Lung (tissue), 17 donors: ENCODE measurements at places on chromosomes 16 and 17. TPM values are rescaled to one million over a fixed set of nuclear protein-coding genes. Genes with fewer than 3 reads are reported as not detected.

RBFOX1 gene
- total RNA-seq, result 3.0 TPM

DNA sequence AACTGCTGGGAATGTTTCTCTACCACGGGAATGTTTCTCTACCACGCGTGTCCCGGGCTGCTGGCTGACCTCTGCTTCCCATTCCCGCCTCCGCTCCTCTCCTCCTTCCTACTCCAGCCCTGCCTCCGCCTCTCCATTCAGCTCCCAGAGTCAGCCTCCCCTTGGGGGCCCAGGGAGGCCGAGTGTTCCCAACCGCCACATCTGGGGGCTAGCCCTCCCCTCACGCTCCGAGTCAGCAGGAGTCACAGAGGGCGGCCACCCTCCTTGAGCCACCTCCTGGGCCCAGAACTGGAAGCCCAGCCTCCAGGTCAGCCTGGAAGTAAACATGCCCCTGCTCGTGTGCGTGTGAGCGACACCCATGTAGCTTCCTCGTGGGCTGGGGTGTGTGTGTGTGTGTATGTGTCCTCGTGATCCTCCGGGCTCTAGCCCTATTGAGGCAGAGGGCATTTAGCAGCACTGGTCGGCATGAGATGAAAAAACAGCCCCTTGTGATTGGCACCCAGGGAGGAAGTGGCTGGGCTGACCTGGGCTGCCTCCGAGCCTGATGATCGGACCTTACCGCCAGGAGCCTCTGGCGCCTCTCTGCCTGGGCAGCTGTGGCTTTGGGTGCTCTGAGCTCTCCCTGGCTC, 7.3 kb downstream of the CYGB start:
- DNase-seq, result no peak

C16orf54 gene
- total RNA-seq, result 3.1 TPM

DNA sequence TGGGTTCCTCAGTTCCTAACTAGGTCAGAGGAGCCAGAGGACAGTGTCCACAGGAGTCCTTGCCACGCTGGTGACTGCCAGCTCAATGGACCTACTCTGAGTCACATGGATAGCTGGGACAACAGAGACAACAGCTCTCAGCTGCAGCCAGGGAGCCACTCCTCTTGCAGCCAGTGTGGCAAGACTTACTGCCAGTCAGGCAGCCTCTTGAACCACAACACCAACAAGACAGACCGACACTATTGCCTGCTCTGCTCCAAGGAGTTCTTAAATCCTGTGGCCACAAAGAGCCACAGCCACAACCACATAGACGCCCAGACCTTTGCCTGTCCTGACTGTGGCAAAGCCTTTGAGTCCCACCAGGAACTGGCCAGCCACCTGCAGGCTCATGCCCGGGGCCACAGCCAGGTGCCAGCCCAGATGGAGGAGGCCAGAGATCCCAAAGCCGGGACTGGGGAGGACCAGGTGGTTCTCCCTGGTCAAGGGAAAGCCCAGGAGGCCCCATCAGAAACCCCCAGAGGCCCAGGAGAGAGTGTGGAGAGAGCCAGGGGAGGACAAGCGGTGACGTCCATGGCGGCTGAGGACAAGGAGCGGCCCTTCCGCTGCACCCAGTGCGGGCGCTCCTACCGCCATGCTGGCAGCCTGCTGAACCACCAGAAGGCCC, 6.7 kb downstream of the ZNF646 start:
- DNase-seq, result no peak

DNA sequence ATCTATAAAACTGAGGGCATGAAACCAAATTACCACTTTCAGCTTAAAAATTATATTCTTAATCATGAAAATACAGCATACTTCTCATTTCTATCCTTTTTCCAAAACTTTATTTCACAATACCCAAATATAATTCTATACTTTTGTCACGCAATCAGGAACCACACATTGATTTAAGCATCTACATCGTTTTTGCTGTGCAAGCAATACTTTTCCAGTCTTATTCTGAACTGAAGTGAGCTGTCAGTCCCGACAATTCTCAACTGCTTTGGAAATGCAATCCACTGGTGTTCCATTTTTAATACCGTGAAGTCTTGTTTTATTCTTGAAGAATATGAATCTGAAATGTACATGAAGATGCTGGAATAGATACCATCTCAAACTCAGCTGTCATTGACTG, 60.1 kb upstream of the NOL11 start:
- DNase-seq, result no peak

GNAO1 gene
- 1.0 TPM for total RNA-seq

RNF112 gene
- 6.9 TPM for total RNA-seq

DNA sequence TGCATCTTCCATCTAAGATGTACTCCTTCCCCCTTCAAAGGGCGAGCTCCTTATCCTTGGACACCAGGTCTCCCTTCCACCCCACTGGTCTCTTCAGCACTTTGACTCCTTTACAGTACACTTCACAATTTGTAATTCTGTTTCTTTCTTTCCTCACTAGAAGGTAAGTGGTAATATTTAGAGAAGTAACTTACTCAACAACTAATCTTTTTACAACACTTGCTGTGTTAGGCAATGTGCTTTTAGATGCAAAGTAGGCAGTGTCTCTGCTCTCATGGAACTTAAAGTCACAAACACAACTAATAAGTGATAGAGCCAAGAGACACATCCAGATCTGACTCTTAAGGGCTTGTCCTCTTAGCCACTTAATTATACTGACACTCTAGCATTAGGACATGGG, 6.4 kb downstream of the SIAH1 start:
- no peak for DNase-seq

DNA sequence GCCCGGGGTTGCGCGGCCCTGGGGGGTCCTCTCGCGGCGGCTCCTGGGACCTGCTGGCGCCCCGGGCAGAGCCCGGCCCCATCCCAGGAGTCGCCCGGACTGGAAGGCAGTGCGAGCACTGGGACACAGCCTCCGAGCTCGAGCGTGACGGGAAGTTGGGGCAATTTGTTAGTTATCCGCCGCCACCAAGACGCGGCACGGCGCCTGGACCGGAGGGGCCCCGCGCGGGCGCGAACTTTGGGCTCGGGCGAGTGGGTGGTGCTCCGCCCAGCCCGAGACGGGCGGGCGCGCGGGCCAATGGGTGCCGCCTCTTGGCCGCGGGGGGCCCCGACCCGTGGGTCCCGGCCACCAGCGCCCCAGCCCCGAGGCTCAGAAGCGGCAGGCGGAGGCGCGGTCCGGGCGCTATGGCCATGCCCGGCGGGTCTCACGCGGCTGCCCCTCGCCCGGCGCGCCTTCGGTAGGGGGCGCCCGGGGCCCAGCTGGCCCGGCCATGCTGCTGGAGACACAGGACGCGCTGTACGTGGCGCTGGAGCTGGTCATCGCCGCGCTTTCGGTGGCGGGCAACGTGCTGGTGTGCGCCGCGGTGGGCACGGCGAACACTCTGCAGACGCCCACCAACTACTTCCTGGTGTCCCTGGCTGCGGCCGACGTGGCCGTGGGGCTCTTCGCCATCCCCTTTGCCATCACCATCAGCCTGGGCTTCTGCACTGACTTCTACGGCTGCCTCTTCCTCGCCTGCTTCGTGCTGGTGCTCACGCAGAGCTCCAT, at the start of gene ADORA2B:
TSS of gene ADORA2B (plus strand) at position 372 of the 768 bp plus-strand sequence. CDS start at position 491, 119 bp downstream.
- peak; percentile 81 for DNase-seq

ATP2A1 gene
- total RNA-seq, result 0.34 TPM

- DNase-seq, result no peak
Measured at GRCh38 chr17:18084256-18084655, 3.5 kb upstream of the DRG2 start.

DNA sequence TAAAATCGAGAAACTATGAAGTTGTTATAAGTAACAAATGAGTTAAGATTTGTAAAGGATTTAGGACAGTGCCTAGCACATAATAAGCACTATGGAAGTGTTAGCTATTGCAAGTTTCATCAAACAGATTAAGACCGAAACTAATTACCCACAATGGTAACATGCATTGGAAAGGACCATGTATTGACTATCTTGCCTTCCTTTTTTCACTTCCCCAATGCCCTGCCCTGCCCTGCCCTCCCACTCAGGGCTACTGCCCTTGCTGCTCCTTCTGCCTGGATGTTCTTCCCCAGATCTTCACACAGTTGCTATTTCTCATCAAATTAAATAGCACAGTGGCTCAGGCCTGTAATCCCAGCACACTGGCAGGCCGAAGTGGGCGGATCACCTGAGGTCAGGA, 202.1 kb upstream of the PSMD7 start:
- DNase-seq, result no peak

GRCh38 chr16:77540646-77541045, 105.8 kb upstream of the ADAMTS18 start:
- DNase-seq, result no peak

GRCh38 chr17:37174205-37174604, 201.6 kb upstream of the C17orf78 start:
- peak; percentile 68 for DNase-seq

- DNase-seq, result no peak
Measured at GRCh38 chr16:69511651-69512050, 54.1 kb upstream of the NFAT5 start.

DNA sequence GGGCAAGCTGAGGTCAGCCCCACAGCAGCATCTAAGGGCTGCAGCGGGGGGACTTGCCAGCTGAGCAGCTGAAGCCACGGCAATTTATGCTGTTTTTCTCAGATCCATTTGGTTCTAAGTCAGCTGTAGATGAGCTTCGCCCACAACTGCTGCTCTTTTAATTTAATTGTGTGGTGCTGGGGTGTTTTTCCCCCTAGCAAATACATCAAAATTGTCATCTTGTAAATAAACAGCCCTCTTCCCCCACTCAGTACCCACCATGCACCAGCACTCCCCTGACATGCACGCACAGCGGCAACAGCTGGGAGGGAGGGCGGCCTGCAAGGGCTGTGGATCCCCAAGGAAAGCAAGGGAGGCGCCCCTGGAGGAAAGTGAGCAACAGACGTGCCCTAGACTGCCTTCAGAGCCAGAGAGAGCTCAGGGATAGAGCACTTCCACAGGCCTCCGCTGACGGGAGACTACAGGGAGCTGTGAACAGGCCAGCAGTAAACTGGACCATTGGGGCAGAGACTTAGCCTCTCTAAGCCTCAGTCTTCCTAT, 149.5 kb downstream of the TMEM132E start:
- DNase-seq, result no peak

KCNH4 gene
- 0.31 TPM for total RNA-seq
